ENCODE measurements at places on chromosomes 2 and 18.

- DNase-seq: no peak
Observed at GRCh38 chr18:62170857-62171256, 16.0 kb downstream of the PIGN start.

GRCh38 chr2:13252615-13253014 is 535.9 kb downstream of the TRIB2 start:
- DNase-seq: no peak

- no peak for DNase-seq
Observed at GRCh38 chr18:41744421-41745030, 210.5 kb upstream of the PIK3C3 start.

GRCh38 chr2:159753797-159754196 is 41.5 kb downstream of the MARCHF7 start:
- DNase-seq: no peak

DNA sequence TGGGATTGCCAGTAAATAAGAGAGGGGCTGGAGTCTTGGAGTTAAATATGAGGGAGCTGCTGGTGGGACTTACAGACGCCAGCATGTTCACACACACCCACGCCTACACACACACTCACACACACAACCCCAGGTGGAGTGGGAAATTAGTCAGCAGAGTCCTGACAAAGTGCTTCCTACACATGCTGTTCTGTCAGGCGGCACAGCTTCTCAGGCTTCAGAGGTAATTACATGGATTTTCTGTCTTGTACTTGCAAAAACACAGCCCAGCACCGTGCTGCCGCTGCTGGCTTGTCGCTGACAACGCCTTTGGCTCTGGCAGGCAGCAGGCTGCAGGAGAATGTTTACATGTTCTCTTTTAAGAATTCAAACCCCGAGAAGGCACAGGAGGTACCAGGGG is 1186.3 kb upstream of the CELF4 start:
- DNase-seq: no peak

DNA sequence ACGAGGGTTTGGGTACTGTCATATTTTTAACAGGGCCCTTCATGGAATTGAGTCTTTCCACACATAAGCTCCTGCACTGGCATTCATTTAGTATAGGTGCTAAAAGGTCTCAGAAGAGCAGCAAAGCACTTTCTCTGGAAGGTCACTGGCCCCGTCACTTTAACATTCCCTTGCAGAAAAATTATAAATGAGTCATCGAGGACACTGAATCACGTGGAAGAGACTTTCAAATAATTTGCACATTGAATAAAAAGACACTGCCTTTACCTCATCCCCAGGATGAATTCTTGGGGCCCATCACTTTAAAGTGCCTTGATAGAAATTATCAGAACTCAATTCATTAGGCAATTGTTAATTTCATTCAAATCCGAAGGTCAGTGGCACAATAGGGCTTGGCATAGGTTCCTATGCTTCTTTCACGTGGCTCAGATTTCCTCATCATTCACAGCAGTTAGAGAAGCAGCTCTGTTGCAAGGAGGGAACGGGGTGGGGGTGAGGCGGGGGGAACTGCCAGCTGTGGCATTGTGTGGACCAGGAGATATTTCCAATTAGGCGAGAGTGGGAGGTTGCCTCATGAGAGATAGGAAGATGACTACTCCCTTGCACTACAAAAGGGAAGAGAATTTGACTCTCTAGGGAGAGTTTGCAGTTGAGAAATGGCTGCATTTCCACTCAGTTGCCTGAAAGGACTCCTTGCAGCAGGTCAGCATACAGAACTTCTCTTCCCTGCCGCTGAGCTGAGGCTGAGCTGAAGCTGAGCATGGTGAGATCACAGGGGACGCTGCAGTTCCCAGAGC is 86.3 kb upstream of the NPAS2 start:
- DNase-seq: no peak

GRCh38 chr2:68643011-68643873 is at the start of gene PROKR1:
Gene PROKR1, plus strand, starts transcription at chr2:68643579. Its CDS starts 2,243 bp downstream, at chr2:68645822.
- no peak for DNase-seq

- no peak for DNase-seq
Observed at GRCh38 chr18:63808125-63808524, 32.9 kb downstream of the SERPINB7 start.

GRCh38 chr18:30828700-30829099 is 213.8 kb downstream of the DSC3 start:
- no peak for DNase-seq

GRCh38 chr2:157725846-157726245 is 97.2 kb upstream of the ACVR1C start:
- DNase-seq: no peak

DNA sequence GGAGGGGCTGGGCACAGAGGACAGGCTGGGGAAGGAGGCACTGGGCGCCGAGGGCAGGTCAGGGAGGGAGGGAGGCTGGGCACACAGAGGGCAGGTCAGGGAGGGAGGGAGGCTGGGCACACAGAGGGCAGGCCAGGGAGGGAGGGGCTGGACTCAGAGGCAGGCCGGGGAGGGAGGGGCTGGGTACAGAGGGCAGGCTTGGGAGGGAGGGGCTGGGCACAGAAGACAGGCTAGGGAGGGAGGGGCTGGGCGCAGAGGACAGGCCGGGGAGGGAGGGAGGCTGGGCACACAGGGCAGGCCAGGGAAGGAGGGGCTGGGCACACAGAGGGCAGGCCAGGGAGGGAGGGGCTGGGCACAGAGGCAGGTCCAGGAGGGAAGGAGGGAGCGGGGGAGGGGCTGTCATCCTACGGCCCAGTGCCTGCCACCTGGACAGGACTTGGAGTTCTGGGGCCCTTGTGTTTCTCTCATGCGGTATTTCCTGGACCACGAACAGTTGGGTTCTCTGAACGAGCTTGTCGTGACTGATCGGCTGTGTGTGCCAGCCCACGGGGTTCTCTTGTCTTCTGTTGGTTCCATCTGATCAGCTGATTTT is 46.7 kb upstream of the KCNG2 start:
- no peak for DNase-seq

DNA sequence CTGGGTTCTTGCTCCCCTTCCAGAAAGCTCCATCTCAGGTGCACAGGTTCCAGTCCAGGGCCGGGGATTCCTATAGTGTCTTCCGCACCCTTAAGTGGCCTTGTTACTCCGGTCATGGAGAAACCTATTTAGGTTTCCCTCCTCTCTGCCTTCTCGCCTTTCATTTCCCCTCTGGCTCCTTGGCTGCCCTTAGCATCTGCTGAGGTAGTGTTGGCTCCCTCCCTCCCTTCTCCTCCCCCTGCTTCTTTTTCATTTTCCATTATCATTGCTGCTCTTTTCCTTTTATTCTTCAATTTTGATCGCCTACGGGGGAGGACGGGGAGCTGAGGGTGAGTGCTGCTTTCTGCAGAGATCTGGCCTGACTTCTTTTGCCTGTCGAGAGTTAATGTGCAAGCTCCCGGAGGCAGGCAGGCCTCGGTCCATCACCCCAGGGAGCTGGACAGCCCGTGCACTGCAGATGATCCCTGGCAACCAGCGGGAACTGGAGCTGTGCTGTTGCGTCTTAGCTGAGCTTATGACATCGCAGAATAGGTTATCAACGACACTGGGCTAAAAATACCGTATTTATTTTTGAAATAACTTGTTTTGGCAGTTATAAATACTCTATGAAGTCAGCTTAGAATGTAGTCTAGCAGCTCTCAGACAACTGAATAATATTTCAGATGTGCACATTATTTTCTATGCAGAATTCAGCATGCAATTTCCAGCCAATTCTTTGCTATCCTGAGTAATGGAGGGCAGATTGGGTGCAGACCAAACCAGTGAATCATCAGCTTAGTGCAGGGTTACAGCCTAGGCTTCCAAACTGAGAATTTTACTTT is 141.9 kb downstream of the SLC4A3 start:
- no peak for DNase-seq

GRCh38 chr2:216770050-216770449 is 74.7 kb upstream of the IGFBP5 start:
- DNase-seq: no peak

DNA sequence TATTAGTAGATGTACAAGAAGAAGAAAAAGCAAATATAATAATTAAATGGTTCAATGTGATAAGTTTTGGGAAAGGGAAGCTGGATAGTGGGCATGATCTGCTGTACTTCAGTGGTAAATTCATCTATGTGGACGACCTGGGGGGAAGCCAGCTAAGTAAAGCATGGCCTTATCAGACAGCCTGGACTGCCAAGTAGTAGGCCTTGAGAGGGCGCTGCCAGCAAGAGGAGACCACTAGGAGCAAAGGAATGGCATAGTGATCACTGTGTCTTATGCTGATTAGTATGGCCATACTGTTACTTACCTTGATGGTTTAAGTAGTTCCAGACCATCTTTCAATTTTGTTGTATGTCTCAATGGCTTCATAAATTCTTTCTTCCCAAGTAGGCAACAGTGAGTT is 287.6 kb downstream of the SETBP1 start:
- DNase-seq: no peak

DNA sequence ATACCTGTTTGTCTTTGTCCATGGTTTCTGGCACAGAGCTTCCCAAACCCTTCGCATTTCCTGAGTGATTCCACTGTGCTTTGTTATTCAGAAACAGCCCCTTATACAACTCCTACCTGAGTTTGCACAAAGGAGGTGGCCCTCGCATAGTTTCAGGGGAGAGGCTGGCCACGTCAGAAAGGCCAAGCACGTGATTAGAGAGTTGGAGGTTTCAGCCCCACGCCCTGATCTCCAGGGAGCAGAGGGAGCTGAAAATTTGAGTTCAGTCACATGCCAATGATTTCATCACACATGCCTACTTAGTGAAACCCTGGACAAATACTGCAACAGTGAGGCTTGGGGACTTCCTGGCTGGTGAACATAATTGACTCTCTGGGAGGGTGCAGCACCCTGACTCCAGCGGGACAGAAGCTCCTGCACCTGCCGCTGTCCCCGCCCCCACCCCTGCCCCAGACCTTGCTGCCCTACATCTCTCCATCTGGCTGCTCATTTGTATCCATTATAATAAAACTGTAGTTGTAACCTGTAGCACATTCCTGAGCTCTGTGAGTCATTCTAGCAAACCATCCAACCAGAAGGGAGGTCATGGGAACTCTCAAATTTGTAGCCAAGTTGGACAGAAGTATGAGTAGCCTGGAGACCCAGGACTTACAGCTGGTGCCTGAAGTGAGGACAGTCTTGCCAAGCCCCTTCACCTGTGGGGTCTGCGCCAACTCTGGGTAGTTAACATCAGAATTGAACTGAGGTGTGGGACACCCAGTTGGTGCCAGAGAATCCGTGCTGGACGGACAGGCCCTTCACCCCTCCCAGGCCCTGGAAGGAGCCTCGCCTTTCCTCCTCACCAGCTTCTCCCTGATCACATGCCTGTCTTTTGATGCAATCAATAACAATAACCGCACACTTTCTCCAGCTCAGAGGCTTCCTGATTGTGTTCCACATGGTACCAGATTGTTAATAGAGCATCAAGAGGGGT is 224.3 kb downstream of the ANAPC1 start:
- DNase-seq: peak; percentile 8

DNA sequence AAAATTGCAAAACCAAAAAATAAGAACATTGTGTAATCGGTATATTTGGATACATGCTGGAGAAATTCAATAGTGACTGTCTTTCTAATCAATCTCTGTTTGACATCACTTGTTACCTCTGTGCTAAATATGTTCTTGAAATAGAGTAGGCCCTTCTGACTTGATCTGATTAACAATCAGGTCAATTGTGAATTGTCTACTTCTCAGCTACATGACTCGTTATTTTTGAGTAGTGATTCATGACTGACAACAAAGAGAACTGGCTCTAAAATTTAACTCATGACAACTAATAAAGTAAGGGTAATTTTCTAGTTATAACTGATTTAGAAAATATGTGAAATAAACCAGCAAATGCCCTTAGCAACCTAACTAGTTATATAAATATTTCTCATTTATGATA is 312.1 kb downstream of the TMX3 start:
- no peak for DNase-seq

GRCh38 chr2:105416156-105416555 is 17.3 kb upstream of the FHL2 start:
- DNase-seq: no peak

DNA sequence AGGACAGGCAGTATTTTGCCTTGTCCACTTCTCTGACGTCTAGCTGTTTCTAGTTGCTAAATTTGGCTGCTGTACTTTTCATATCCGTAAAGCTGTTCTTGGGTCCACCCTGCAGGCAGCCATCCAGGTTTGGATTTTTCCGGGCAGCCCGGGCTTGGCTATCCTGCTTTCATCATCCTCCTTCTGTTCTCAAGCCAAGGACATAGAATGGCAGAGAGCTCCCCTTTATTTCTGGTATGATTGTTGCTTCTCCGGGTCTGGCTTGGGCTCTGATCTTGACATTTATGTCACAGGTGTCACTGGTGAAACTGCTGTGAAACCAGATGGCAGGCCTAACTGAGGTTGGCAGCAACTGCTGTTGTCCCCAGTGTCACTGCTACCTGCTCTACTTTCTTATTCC is 35.5 kb downstream of the SCN2A start:
- DNase-seq: no peak

- no peak for DNase-seq
Observed at GRCh38 chr2:78541088-78541450, 484.4 kb upstream of the REG3G start.

- no peak for DNase-seq
Observed at GRCh38 chr2:148130581-148130980, 109.7 kb downstream of the MBD5 start.

DNA sequence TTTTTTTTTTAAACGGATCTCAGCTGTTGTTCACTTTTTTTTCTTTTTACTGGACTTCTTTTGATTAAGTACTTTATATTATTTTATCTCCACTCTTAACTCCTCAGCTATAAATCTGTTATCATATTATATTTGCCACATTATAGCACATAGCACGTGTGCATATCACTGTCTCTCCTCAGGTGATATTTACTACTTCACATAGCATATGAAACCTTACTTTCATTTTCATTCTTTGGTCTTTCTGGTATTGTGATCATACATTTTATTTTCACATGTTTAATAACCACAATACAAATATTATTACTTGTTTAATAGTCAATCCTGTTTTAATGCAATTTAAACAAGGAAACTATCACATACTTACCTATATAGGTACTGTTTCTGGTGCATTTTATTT is 993.1 kb upstream of the TMEFF2 start:
- DNase-seq: no peak

DNA sequence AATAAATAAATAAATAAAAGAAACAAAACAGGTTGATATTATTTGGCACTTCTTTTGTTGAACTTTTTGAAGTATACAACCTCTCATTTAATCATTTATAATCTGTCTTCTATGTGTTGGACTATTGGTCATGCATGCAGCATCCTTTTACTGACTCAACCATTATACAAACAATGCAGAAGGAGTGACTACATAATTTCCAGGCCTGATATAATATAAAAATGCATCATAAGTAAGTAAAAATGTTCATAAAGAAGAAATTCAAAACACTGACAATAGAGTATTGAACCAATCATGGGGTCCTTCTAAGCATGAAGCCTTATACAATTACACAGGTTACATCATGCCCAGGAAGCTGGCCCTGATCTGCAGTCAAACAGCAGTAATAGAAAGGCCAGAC is 141.5 kb upstream of the FN1 start:
- no peak for DNase-seq
